DMS 273 treated with DMSO at 0.1 percent for 48 hours (cell line): ENCODE measurements at places on chromosomes 3 and 15.
A peak's percentile ranks its signal among the peaks of the same experiment; 100 is the strongest.

DNA sequence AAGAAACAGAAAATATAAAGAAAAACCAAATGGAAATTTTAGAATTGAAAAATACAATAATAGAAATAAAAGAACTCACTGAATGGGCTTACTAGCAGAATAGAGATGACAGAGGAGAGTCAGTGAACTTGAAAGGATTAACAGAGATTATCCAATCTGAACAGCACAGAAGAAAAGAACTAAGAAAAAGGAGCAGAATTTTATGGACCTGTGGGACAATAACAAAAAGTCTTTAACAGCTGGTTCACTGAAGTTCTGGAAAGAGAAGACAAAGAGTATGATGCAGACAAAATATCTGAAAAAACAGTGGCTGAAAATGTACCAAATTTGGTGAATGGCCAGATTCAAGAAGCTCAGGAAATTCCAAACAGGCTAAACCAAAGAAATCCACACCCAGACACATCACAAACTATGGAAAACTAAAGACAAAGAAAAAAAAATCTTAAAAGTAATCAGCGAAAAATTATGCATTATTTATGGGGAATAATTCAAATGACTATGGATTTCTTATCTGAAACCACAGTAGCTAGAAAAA lies 9.7 kb upstream of the GNB5 start:
- no peak for DNase-seq

DNA sequence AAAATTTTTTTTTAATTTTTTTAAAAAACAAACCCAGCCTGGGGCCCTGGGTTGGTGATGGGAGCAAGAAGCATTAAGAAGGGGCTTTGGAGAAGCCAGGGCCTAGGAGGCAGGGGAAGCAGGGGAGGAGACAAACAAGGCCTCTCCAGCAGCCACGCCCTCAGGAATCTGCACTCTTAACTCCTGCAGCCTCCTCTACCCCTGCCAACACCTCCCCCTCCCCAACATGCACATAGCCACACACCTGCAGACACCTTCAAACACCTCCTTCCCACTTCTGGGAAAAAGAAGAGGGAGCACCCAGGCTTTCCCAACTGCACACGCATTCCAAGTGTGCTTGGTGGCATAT lies 2.7 kb upstream of the DCAF1 start:
- DNase-seq = no peak

- no peak for DNase-seq
Observed at GRCh38 chr3:172601066-172601832, 78.0 kb upstream of the TNFSF10 start.

DNA sequence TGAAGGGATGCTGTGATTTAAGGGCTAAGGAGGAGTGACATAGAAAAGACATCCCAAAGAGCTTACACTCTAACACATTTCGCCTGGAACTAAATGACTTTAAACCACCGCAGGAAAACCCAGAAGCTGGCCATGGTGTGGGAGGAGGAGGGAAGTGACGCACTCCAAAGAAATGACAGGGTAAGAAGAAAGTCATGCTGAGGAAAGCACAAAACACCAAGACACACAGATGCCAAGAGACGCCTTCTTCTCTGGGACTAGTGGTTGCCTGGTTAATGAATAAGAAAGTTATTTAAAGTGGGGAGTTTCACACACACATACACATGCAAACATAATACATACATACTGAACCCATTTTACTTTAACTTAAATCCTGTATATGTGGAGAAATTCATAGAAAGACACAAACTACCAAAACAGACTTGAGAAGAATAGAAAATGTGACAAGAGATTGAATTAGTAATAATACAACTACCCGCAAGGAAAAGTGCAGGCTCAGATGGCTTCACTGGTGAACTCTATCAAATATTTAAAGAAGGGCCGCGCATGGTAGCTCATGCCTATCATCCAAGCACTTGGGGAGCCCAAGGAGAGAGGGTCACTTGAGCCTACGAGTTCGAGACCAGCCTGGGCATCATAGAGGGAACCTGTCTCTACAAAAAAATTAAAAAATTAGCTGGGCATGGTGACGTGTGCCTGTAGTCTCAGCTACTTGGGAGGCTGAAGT lies 125.5 kb downstream of the NSMCE3 start:
- DNase-seq = no peak

DNA sequence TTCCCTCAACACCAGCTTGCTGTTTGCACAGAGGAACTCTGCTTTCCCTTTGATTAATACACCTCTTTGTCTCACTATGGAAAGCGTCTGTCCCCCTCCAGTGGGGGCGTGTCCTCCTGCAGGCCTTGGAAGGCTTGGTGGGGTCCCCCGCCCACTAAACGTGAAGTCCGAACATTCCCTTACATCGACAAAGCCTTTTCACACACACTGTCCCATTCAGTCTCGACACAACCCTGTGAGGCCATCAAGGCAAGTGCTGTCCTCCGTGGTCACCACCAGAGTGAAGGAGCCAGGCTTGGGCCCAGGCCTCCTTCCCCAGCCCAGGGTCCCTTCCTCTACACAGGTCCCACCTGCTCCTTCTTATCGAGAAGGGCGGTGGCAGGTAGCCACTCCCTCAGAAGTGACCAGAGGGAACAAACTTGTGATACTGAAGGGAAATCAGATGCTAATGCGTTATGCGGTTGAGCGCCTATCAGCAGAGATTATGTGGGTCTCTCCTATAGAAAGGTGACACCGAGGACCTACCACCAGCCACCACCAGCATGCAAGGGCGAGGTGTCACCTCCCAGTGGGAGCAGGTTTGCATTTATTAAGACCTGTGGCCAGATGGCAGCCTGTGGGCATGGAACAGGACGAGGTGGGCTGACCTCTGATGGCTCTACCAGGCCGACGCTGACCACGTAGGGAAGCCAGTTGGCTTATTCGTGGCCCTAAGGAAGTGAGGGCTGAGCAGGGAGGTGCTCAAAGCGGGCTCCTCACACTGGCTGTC lies 6.6 kb downstream of the NRROS start:
- no peak for DNase-seq

DNA sequence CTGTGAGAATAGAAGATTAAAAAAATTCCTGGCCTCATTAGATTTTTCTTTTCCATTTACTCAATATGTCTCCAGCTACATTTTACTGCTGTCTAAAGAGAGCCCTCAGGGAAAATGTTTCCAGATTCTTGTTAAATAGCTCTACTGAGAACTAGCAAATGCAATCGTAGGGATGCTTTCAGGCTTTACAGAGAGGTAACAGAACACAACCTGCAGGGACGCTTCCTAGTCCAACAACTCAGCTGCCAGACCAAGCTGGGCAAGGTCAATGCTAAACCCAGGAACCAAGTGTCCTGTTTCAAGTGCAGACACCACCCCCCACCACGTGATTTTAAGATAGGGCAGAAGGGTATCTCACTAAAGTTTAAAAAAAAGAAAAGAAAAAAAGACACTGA lies 25.2 kb downstream of the ARHGEF3 start:
- DNase-seq = no peak

GRCh38 chr3:88863196-88863595 lies 244.2 kb upstream of the EPHA3 start:
- DNase-seq = no peak

- no peak for DNase-seq
Observed at GRCh38 chr3:161977063-161977462, 480.5 kb downstream of the OTOL1 start.

- no peak for DNase-seq
Observed at GRCh38 chr3:12476238-12476897, 7.9 kb upstream of the TSEN2 start.

DNA sequence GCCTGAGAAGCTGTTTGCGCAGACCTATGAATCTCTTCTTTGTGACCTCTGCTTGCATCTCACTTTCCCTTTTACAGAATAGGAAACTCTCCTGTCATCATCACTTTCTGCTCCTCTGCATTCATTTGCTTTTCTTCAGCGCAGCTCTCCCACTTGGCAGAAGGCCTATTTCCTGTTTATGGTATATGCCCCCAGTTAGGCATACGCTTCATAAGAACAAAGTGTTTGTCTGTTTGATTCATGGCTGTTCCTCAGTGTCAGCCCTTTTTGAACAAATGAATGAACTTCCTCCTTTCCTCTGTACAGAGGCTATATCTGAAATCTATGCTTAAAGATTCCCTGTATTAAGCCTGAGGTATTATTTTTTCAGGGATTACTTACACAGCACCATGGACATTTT lies 1216.9 kb upstream of the GBE1 start:
- DNase-seq = no peak

- DNase-seq = no peak
Observed at GRCh38 chr15:68347392-68347791, 69.8 kb downstream of the FEM1B start.

DNA sequence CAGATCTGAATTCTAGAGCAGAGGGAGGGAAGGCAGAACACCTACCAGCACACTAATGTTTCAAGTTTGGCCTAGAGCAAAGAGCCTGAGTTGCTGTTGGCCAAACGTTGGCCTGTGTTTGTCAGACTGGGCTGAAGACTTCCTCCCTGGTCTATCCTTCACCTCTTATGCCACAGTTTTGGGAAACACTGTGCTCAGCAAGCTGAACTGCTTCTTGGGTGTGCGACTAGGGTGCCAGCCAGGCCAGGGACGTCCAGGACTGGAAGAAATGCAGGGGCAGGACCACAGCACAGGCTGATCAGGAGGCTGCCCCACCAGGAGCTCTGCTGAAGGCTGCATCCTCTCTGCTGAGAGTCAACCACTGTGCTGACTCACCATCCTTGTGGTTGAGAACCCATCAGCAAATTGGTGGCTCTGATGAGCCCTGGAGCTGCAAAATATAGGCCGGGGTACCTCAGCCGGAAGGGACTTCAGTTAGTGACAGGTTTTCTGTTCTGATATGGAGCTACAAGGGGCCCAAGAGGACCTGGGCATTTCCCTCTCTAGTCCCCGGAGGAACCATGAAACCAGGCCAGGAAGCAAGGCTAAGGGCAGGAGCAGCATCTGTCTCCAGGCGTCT lies 131.6 kb upstream of the RASGRP1 start:
- DNase-seq = no peak

GRCh38 chr3:152853196-152853595 lies 18.3 kb downstream of the P2RY1 start:
- no peak for DNase-seq

DNA sequence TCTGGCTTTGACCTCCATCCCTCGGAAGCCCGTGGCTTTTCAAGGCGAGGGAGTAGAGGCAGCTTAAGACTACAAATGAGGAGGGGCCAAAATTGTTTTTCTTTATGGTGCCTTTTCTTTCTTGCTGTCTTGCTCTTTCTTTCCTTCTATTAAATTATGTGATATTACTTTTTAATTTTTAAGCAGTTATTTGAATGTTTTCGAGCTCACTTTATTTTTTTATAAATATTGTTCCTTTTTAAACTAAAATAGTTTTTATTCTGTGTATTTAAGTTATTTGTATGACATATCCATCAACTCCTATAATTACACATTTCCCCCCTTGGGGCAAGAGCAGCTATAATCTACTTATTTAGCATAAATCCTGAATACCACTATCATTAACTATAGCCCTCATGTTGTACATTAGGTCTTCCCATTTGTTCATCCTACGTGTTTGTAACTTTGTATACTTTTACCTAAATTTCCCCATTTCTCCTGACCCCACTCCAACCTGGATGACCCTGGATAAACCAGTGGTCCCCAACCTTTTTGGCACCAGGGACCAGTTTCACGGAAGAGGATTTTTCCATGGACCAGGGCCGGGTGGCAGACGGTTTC lies 622 bp upstream of the PLSCR1 start:
- DNase-seq = no peak

- DNase-seq = no peak
Observed at GRCh38 chr3:73804204-73804603, 179.5 kb upstream of the PDZRN3 start.

- DNase-seq = no peak
Observed at GRCh38 chr3:125119752-125120378, 64.1 kb upstream of the HEG1 start.

- no peak for DNase-seq
Observed at GRCh38 chr3:132461544-132461943, 44.2 kb downstream of the DNAJC13 start.

DNA sequence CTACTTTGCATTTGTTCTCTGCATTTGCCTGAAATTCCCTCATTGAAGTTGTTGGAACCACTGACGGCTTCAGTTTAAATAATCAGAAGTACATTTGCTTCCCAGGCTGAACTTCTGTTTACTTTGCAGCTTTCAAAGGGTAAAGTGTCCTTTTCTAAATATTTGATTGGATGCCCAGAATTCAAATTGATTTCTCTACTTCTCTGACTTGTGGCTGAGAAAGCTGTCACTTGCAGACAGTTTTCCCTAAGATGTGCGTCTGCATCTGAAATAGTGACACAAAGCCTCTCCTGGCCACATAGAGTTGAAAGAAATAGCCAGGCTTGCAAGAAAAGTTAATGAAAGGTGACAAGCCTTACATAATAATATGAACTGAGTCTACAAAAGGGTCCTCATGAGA lies 299.6 kb downstream of the THSD4 start:
- DNase-seq = no peak

- no peak for DNase-seq
Observed at GRCh38 chr3:118165413-118165812, 869.2 kb downstream of the IGSF11 start.

DNA sequence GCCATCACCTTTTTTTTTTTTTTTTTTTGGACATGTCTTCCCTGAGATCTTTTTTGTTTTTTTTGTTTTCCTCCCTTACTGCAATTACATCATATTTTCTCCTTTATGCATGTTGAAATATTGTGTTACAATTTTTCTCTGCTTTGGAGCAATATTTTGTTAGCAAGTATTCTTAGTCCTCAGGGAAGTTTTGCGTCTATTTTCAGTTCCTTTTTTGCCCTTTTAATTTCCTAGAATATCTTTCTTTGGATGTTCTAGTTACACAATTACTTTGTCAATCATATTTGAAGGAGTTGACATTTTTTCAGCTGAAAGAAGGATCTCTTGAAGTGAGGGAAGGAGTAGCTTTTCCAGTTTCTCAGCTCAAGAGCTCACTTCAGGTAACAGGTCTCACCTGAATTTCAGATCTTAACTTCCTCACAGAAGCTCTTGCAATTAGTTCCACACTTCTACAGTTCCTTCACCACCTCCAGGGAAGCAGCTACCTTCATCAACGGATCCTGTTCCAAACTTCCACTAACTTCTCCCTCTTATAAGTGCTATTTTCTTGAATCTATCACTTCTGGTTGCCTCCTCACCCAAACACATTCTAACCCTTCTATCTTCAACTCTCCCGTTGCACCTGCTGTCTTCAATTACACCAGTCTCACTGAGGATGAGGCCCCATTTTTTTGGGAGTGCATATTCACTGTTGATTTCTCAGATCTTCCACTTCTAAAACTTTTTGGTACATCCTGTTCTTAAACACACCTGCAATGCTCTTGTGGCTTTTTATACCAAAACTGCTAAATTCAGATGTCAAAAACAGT lies 57.8 kb upstream of the CPOX start:
- DNase-seq = no peak

GRCh38 chr3:50627407-50628051 lies 10.6 kb downstream of the MAPKAPK3 start:
- DNase-seq = peak; percentile 44

DNA sequence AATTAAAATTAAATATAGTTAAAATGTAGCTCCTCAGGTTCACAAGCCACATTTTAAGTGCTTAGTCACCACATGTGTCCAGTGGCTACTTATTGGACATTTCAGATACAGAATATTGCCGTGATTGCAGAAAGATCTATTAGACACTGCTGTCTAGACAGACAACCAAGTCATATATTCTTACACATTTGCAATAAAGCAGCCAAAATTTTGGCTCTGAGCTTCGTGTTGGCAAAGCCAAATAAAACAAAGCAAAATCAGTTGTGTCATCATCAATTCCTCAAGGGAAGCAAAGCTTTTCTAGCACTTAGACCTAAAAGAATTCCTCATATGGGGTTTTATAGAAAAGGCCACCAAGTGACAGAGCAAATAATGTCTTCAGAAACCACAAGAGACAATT lies 193.1 kb upstream of the LPP start:
- DNase-seq = no peak
